ENCODE measurements at places on chromosomes 3 and 15. TPM values are rescaled to one million over a fixed set of nuclear protein-coding genes. Genes with fewer than 3 reads are reported as not detected.

The CYP1A2 gene
- not detected for total RNA-seq

The TP63 gene
- 1.7 TPM for total RNA-seq

The SLC7A14 gene
- not detected for total RNA-seq

The STAG1 gene
- 62.1 TPM for total RNA-seq

The CNTN3 gene
- total RNA-seq = 1.5 TPM

The FRMD5 gene
- 2.9 TPM for total RNA-seq

The GRM7 gene
- total RNA-seq = 0.22 TPM

The SFMBT1 gene
- 15.5 TPM for total RNA-seq

The TTLL13 gene
- not detected for total RNA-seq

The MYLK gene
- 32.0 TPM for total RNA-seq

The EFCAB12 gene
- total RNA-seq = 2.2 TPM

The FSTL1 gene
- 420 TPM for total RNA-seq

The SLC6A11 gene
- not detected for total RNA-seq

The TM4SF18 gene
- total RNA-seq = 12.7 TPM

The ZPLD1 gene
- not detected for total RNA-seq

The TLR9 gene
- not detected for total RNA-seq

The CLPX gene
- 96.7 TPM for total RNA-seq

The HCN4 gene
- not detected for total RNA-seq

The DUOXA2 gene
- not detected for total RNA-seq

The GOLGA8N gene
- total RNA-seq = 27.3 TPM

All from tibial nerve (tissue), 4 donors.